EH (cell line): ENCODE measurements at places on chromosomes 13 and 19.

DNA sequence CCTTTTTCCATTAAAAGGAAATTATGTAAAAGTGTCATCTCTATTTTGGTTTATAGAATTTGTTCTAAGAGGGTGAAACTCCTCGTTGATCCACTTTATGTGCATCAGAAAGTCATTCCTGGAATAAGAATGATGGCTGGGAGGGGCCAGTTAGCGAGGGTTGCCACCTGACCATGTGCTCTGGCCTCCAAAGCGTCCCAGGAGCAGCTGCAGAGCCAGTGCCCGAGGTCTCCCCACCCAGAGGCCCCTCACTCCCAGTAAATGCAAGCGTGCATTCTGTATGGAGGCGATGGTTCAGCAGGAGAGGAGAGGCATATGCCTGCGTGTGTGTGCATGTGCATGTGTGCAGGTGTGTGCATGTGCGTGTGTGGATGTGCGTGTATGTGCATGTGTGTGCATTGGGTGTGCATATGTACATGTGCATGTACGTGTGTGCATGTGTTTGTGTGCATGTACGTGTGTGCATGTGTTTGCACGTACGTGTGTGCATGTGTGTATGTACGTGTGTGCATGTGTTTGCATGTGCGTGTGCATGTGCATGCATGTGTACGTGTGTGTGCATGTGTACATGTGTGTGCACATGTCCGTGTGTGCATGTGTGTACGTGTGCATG is 345.8 kb downstream of the TEX29 start:
- DNase-seq: no peak

GRCh38 chr19:49431330-49431749 is 6.2 kb downstream of the GFY start:
- no peak for DNase-seq

- no peak for DNase-seq
Observed at GRCh38 chr19:37855098-37855497, 51.3 kb downstream of the WDR87 start.

- DNase-seq: no peak
Observed at GRCh38 chr19:16381756-16382401, 57.3 kb downstream of the KLF2 start.

DNA sequence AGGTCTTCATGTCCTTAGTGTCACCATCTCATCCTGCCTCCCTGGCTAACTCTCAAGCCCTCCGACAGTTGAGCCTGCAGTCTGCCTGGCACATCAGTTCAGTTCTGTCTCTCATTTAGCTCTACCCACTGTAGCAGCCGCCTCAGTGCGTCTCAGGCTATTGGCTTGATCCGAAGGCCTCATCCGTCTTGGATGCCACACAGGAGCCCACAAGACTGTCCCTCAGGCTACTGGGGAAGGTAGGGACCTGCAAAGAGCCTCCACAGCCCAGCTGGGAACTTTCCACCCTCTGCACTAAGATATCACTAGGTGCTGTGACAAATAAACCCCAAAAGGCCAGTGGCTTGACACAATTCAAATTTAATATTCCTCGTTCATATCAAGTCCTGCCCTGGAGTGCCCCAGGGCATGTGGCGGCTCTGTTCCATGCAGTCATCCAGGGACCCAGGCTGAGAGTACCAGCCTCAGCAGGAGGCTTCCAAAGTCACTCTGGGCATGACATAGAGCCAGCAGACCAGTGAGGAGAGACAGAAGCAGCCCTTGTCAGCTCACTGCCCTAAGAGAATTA is 5.7 kb downstream of the VSTM2B start:
- DNase-seq: no peak

- DNase-seq: no peak
Observed at GRCh38 chr13:51147732-51148131, 36.7 kb upstream of the C13orf42 start.

DNA sequence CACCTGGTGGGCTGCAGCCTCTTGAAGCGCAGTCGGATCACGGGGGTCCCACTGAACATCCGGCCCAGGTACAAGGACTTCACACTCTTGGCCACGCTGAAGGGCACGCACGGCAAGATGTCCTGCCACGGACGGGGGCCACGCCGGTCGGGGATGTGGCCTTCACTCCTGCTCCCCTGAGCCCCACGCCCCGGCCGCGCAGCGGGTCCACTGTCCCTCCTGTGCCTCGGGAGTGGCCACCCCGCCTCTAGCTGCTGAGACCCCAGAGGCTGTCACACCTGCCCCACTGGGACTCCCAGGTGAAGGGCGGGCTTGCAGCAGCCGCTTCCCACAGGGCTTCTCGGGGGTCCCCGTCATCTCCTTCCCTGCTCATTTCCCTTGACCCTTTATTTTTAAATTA is 31.2 kb downstream of the GAS6 start:
- no peak for DNase-seq

DNA sequence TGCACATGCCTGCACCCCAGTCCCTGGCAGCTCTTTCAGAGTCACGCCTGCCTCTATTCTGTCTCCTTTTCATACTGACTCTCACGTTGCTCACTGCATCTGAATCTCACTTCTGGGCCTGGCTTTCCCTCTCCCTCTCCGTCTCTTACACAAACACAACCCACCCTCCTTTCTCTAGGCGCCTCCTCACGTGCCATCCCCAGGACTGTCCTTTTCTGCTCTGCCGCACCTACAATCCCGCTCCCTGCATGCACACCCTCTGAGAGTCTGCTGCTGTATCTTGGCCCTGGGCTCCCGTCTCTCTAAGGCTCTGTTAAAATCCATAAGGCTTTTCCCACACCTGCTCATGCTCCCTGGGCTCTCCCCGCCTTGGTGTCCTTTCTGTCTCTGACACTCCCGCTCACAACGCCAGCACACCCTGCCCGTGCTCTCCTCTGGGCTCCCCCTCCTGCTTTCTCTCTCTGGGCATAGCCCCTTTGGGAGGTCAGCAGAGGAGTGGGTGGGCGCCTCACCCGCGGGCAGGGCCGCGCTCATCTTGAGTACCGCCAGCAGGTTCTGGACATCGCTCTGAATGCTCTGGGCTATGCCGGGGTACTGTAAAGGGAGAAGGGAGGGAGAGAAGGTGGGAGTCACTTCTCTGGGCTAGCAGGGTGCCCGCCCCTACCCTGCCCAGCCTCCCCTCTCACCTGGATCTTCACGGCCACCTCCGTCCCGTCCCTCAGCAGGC is 12.7 kb upstream of the NUMBL start:
- DNase-seq: no peak

GRCh38 chr13:42906257-42906656 is 85.8 kb downstream of the EPSTI1 start:
- no peak for DNase-seq

- no peak for DNase-seq
Observed at GRCh38 chr19:39592381-39592780, 9.9 kb upstream of the LGALS13 start.

DNA sequence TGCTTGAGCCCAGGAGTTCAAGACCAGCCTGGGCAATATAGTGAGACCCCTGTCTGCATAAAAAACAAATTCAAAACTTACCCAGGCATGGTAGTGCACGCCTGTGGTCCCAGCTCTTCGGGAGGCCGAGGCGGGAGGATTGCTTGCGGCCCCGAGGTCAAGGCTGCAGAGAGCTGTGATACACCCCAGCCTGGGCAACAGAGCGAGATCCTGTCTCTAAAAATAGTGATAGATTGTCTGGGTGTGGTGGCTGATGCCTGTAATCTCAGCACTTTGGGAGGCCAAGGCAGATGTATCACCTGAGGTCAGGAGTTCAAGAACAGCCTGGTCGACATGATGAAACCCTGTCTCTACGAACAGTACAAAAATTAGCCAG is 4.0 kb upstream of the KLF16 start:
- no peak for DNase-seq
